AG10803 (cell line): ENCODE measurements at places on chromosomes 5 and 9.

DNA sequence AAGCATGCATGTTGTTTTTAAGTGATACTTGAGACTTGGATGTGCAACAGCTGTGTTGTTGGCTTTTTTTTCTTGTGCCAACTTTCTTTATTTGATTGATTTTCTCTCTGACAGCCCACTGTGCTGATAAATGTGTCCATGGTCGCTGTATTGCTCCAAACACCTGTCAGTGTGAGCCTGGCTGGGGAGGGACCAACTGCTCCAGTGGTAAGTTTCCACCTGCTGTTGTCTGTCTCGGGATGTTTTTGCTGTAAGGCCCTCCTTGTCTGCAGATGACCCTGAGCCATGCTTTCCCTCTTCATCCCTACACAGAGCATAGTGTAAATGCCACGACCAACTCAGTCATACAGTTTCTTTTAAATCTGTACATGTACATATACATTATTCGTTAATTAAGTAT lies 79.2 kb downstream of the MEGF10 start:
- no peak for DNase-seq

GRCh38 chr9:93684161-93684765 lies 107.9 kb downstream of the PHF2 start:
- DNase-seq = no peak

GRCh38 chr9:129981180-129981907 lies 61.6 kb downstream of the FNBP1 start:
- DNase-seq = no peak

DNA sequence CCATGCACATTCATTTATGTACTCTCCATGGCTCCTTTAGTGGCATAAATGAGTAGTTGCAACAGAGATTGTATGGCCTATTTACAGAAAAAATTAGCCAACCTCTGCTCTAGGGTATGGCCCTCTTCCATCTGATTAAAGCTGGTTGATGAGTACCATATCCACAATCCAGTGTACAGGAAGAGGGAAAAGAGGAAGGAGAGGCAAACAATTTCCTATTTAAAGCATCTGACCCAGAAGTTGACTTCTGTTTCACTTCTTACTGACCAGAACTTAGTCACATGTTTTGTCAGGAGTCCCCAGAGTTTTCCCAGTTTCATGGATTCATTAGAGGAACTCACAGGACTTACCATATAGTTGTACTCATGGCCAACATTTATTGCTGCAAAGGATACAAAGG lies 68.6 kb upstream of the STARD4 start:
- peak; percentile 49 for DNase-seq

DNA sequence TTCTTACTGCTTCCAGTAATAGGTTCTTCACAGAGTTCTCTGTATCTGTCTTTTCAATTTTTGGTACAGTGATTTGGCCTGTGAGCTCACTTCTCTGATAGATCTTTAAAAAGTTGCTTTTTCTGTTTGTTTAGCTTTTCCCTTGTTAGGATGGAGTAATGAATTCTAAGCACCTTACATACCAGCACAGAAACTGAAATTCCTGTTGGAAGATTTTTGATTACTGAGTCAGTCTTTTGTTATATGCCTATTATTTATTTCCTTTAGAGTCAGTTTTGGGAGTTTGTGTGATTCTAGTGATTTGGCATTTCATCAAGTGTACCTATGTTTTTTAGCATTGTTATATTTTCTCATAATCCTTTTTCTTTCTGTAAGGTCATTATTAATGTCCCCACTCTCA lies 37.6 kb upstream of the IPPK start:
- DNase-seq = no peak

DNA sequence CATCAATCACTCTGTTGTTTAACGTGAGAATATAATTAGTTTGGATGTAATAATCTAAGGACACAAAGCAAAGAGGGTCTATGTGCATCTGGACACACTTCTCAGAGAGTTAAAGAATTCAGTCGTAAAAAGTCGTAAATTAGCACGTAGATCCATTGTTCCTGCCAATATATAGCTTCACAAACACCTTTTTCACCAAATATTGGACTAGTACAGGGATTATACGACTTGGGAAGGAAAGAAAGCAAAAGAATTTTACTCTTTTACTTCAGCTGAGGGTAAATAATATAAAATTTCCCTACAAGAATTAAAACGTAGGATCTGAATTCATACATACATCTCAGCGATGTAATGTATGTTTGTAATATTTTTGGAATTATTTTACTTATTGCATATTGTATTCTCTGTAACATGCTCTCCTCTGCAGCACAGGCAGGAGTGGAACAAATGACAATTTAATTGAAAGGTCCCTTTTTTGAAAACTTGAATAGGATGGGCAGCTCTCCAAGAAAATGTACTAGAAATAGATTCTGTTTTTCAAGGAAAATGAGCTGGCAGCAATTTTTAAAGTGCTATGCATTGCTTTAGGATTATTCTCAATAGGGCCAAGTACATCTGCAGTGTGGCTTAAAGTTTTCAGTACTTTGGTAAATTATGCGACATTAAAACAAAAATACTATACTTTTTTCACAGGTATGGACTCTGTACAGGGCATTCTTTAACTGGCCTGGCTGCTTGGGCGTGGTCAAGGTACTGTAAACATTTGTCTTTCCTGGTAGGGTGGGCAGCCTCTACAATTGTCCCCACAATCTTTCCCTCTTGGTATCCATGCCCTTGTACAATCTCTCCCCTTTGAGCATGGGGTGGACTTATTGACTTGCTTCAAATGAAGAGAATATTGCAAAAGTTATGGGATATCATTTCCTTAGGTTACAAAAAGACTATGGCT lies 39.7 kb upstream of the HSD17B4 start:
- no peak for DNase-seq

DNA sequence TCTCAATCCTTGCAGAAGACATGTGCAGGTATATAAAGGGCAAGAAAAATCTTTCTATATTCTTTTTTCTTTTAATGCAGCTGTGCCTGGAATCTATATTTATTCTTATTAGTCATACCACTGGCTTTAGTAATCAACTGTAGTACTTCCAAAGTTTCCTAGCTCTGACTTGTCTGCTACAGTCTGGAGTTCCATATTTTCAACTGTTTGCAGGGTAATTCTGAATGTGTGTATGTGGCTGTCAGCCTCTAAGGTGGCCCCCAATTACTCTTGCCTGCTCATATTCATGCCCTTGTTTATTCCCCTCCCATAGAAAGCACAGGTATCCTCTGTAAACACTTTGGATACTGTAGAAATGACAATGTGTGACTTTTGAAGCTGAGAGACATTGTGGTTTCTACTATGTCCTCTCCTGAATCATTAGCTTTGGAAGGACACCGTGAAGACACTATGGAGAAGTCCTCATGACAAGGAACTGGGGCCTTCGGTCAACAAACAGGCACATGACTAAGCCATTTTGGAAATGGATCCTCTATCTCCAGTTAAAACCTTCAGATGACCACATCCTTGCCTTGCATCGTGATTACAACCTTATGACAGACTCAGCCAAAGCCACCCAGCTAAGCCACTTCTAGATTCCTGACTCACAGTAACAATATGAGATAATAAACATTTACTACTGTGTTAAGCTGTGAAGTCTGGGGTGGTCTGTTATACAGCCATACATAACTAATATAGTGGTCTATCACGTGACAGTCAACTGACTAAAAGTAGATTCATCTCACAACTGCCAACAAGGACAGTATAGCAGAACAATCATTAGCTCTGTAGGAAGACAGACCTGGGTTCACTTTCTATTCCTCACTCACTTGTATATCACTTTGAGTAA lies 49.5 kb upstream of the SUSD1 start:
- DNase-seq = peak; percentile 59

DNA sequence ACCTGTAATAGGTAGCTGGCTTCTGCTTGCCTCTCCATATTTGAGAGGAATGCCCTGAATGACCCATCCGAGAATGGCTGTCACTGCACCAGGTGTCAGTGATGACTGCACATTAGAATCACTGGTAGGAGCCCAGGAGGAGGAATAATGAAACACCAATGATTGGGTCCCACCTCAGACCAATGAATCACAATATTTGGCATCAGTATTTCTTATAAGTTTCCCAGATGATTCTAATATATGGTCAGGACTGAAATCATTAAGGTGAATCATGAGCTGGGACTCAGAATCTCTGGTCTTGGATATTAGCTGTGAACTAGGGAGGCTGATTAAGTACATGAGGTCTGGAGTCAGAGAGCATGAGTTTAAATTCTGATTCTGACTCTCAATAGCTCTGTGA lies 23.4 kb downstream of the ARSB start:
- peak; percentile 33 for DNase-seq

DNA sequence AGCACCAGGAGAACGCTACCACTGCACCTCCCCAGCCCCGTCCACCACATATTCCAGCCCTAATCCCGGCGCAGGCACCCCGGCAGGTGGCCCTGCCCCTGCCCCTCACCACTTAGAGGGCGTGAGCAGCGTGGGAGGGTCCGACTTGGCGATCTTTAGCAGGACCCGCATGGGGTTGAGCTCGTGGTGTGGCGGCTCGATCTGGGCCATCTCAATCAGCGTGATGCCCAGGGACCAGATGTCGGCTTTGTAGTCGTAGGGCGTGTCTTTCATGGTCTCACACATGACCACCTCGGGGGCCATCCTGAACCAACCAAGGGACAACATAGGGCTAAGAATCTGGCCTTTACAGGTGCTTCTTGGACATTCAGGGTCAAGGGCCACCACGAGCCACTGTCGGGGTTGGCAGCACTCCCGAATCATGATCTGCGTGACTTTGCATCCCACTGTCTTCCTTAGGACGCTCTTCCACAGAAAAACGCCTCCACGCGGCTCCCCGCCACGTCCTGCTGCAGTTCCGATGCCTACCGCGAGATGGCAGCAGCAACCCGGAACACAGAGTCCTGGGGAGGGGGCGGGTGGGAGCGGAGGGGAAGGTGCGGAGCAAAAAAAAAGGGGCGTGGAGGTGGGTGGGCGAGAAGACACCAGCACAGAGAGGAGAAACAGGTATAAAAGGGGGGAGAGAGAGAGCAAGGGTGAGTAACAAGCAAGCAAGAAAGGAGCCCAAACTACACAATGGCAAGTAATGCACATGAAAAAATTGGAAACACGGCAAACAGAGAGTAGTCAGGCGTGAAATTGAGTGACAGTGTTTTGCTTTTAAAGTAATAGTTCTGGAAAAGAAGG lies 81.3 kb downstream of the STK10 start:
- DNase-seq = no peak

DNA sequence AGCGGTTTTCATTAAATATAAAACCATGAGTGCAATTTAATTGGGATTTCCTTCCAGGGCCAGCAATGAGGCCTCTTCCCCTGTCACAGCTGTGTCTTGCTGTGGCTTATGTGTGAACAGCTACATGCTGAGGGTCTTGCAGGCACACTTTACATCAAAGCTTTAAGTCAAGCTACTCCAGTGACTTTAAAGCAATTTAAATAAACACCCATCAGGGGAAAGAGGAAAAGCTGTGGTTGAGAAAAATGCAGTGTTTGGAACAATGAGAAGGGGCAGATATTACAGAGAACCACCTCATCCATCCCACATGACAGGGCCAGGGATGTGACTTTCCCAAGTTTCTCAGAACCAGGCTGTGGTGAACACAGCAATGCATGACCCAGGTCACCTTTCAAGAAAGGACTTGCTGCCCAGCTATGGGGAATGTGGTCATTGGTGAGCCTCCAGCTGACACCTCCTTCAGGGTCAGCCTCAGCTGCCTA lies 115.9 kb upstream of the LPAR1 start:
- peak; percentile 43 for DNase-seq

DNA sequence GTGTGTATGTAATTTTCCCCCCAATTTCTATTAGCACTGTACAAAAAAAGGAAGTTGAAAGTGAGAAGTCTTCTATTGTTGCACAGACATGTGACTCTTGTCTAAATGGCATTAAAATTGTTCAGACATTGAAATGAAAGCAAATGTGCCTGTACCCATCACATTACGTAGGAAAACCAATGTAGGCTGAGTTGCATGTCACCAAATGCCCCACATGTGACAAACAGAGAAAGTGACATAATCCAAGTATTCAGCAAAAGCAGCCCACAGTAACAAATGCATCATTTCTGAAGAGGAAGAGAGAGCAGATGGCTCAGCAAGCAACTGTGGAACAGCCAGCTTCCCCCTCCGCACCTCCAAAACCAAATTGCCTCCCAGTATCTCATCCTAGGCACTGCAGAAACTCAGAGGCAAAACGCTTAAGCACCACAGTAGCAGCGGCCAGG lies 161.5 kb upstream of the NR4A3 start:
- DNase-seq = no peak

DNA sequence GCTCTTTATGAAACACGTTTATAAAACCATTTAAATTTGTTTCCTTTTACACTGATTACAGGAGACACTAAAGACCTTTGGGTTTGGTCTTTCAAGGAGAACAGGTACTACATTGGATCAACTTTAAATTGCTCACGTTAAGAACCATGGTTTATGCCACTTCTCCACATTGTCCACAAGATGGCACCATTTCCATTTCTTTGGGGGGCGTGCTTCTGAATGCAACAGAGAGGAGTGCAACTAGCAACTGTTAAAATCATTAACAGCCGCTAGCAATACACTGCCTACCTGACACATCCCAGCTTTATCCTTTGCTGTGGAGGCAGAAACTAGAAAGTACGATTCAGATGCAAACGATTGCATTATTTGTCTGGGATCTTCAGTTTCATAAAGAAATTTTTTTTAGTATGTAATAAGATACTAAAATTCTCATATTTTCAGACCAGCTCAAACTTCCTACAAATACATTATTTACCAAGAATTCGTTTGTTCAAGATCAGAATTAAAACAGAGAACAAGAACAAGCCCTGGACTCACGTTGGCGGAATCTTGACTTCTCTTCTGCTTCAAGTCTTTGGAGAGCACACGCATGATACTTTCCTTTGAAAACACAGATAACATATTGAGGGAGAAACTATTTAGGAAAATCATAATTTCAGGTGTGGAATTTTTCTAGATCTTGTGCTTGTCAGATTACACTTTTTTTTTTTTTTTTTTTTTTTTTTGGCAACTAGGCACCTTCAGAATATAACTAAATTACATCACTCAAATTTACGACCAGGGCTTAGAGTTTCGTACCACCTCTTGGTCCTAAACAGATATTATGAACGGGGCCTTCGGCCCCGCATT lies 702 bp downstream of the CDC20B start:
- peak; percentile 78 for DNase-seq

DNA sequence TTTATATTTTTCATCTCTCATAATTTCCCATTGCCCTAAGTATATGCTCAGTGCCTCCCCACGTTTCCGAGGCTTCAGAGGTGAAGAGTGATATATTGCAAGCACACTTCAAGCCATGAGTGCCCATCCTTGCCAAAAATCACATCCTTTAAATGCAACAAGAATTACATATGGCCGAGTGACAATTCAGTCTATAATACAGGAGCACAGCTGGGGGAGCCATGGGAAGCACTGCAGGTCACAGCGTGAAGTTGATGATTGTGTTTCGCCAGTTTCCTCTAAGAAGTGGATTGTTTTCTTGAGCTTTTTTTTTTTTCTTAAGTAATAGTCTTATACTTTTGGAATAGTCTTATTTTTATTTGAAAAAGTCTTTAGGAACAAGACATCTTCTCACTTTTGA lies 61.1 kb downstream of the MTRR start:
- DNase-seq = no peak

DNA sequence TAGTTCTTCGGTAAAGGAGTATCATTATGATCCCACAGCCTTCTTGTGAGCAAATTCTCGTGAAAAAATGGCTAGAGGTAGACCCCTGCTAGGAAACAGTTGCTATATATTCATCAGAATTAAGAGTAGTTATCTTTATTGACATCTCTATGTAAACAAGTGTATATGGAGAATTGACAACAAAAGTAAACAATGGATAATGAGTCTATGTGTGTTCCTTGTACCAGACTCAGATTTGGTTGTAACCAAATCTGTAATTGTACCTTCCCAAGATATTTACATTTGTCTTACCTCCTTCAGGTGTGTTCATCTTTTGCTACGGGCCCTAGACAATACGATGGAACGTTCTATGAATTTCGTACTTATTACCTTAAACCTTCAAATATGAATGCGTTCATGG lies 2.1 kb downstream of the NIPSNAP3B start:
- DNase-seq = no peak
